Stromal cell of bone marrow (primary cell): ENCODE measurements at places on chromosomes 16 and 17.
A peak's percentile ranks its signal among the peaks of the same experiment; 100 is the strongest.

DNA sequence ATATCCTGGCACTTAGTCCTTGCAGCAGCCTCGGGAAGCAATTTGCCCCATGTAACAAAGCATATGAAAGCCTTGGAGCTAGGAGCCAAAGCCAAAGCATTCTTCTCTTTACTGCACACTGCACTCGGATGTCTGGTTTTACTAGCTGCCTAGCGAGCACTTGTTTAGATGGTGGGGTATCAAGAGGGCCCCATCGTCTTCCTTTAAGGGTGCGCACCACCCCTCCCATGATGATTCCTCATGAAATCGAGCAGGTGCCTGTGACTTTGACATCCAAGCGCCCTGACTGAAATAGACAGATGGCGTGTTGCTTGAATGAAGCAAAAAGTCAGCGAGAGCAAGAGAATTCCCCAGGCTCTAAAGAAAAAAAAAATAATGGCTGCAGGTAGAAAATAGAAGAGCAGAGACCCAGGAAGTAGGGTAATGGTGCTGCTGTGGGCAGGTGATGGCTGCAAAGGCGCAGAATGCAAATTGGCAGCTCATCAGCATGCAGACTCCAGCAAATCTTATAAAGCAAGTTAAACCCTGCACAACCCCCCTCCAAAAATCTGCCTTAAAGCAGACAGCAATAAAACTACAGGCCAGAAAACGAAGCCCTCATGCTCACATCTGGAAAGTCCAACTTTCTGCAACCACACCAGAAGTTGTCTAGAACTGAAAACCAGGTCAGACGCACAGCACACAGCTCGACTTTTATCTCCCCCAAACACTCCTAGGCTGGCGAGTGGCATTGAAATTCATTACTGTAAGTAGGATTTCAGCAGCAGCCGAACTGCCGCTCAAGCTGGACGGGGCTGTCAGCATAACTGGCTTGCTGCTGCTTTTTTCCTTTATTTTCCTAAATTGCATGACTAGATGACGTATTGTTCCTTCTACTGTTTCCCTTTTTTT is 384.3 kb downstream of the RBFOX1 start:
- no peak for DNase-seq

DNA sequence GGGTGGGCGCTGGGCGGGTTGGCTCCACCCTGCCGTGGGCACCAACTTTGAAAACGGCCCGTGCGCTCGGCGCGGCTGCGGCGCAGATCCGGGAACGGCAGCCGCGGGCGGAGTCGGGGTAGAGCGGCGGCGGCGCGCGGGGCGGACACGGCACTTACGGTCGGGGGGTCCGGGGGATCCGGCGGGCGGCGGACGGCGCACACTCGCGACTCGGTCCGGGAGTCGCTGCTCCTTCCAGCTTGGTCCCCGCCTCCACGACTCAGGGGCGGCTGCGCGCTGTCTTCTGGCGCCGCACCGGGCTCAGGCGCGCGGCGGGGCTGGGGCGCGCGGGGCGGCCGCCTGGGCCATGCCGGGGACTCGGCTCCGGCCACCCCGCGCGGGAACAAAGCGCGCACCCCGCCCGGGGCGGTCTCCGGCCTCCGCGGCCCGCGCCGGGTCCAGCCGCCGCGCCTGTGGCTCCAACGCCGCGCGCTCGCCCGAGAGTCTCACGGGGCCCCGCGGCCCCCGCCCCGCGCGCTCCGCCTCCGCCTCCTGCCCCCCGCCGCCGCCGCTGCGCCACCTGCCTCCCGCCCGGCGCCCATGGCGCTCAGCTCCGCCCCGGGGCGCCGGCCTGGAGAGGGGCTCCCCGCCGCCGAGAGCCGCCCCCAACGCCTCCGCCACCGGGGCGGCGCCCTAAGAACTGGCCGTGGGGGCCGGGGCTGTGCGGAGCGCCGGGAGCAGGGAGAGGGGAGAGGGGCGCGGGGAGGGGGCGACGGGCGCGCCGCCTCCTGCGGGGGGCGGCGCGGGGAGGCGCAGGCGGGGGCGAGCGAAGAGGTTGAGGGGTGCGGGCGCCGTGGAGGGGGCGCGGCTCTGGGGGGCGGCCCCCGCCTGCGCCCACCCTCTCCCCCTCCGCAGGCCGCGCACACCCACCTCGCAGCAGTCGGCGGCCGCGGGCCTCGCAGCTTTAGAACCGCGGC is 35.9 kb downstream of the CBFA2T3 start:
- DNase-seq = no peak

DNA sequence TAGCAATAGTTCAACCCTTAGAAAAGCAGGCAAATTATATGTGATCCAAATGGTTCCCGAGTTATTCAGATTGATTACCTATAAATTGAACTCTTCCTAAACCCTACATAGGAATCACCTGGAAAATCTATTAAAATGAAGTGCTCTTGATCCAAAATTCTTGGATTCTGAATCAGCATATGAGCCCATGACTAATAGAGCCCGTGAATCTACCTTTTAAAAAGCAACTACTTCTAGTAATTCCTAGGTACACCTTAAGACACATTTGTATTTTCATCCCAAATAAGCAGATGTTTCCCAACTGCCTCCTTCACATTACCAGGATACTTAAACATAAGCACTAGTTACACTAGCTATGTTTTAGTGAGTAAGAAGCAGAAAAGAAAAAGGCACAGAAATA is 1171.0 kb upstream of the GOT2 start:
- DNase-seq = no peak

GRCh38 chr16:3022208-3022683 is 1.5 kb downstream of the HCFC1R1 start:
- peak; percentile 93 for DNase-seq
